ENCODE measurements at places on chromosomes 11 and 22.

GRCh38 chr11:68011051-68011943, 1.2 kb downstream of the ALDH3B1 start:
- no peaks in the 10 kb centered on the region for H3K36me3 ChIP-seq
- no peak for DNase-seq
- H3K27ac ChIP-seq, result no peak overlapping the region
- H3K4me1 ChIP-seq, result peaks cover 7% of the 10 kb centered on the region

DNA sequence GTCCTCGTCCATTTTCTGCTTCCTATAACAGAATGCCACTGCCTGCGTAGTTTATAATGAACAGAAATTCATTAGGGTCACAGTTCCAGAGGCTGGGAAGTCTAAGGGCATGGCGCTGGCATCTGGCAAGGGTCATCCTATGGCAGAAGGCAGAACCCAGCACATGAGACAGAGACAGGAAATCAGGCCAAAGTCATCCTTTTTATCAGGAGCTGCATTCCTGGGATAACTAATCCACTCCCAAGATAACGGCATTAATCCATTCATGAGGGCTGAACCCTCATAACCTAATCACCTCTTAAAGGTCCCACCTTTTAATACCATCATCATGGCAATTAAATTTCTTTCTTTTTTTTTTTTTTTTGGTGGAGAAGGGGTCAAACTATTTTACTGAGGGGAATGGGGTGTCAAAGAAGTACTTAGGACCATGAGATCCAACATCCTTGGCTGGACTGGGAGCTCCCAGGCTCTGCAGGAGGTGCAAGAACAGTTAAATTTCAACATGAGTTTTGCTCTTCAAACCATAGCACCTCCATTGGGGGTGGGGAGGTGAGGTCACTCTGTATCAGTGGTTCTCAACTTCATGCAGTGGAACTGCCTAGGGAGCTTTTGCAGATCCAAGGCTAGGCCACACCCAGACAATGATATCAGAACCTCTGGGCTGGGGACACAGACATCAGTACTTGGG, 4.4 kb downstream of the TMEM109 start:
- no peak overlapping the region for H3K4me3 ChIP-seq
- H3K4me1 ChIP-seq, result peaks cover 2% of the 10 kb centered on the region
- no peak for DNase-seq
- H3K27ac ChIP-seq, result no peak overlapping the region
- H3K27me3 ChIP-seq, result no peaks in the 10 kb centered on the region

DNA sequence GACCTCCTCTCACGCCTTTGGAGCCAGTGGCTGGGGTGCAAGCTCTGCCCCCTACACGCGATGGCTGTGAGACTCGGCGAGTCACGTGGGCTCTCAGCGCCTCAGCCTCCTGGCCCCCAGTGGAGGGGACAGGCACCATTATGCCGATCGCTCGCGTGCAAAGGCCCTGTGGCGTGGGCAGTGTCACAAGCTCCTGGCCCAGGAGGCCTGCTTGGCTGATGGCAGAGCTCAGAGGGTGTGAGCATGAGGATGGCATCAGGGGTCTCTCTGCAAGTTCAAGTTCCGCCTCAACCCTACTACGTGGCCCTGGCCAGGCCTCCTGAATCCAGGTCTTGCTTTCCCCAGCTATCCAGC, 90.8 kb upstream of the KCNQ1OT1 start:
- H3K4me1 ChIP-seq, result peaks cover 47% of the 10 kb centered on the region
- H3K4me3 ChIP-seq, result no peak overlapping the region
- no peaks in the 10 kb centered on the region for H3K36me3 ChIP-seq
- no peak for DNase-seq
- H3K27me3 ChIP-seq, result no peaks in the 10 kb centered on the region

- no peak for DNase-seq
- no peak overlapping the region for H3K4me3 ChIP-seq
- H3K27ac ChIP-seq, result no peak overlapping the region
- H3K4me1 ChIP-seq, result no peaks in the 10 kb centered on the region
- no peaks in the 10 kb centered on the region for H3K27me3 ChIP-seq
- peaks cover 51% of the 10 kb centered on the region for H3K36me3 ChIP-seq
These were observed 7.3 kb downstream of the MRPL21 start for GRCh38 chr11:68896171-68896959.

GRCh38 chr11:16989554-16989953, 24.7 kb downstream of the PLEKHA7 start:
- H3K36me3 ChIP-seq, result no peaks in the 10 kb centered on the region
- no peak for DNase-seq
- H3K27ac ChIP-seq, result no peak overlapping the region
- H3K27me3 ChIP-seq, result no peaks in the 10 kb centered on the region

DNA sequence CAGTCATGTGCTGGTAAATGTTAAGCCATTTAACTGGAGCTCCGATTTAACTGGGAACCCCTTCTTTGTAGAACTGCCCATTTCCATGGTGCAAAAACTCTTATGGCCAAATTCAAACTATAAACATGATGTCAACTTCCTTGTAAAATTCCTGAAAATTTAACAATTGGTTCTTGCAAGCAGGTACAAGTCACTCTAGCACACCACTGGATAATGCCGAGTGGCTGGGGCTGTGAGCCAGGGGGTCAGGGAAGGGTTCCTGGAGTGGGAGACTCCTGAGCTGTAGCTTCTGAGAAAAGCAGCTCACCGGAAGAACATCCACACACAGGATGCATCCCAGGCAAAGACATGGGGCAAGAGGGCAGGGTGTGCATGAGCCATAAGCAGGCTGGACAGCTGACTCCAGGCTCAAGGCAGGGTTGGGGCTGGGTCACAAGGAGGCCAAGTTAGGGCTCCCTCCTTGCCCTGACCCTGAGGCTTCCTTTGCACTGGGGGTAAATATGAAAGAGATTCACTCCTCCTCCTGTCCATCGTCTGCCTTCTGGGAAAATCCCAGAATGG, 18.2 kb downstream of the P2RY2 start:
- H3K27ac ChIP-seq, result no peak overlapping the region
- no peaks in the 10 kb centered on the region for H3K36me3 ChIP-seq
- no peaks in the 10 kb centered on the region for H3K27me3 ChIP-seq
- no peak for DNase-seq
- H3K4me1 ChIP-seq, result no peaks in the 10 kb centered on the region

- peak; percentile 20 for DNase-seq
- peak overlapping the region; percentile 94 for H3K4me3 ChIP-seq
- no peaks in the 10 kb centered on the region for H3K36me3 ChIP-seq
- H3K27me3 ChIP-seq, result no peaks in the 10 kb centered on the region
- H3K27ac ChIP-seq, result no peak overlapping the region
These were observed 682 bp downstream of the LARGE1 start for GRCh38 chr22:33919391-33920196.

DNA sequence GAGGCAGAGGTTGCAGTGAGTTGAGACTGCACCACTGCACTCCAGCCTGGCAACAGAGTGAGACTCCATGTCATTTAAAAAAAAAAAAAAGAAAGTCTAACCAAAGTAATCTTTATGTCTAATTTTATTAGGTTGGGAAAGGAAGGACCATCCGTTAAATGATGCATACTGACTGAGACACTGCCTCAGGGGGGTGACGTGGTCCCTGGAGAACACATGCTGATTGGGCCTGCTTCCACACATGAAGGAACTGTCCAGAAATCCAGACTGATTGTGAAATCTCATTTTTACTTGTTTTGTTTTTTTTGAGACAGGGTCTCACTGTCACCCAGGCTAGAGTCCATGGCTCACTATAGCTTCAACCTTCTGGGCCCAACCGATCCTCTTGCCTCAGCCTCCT, 5.5 kb downstream of the SF3A1 start:
- no peaks in the 10 kb centered on the region for H3K27me3 ChIP-seq
- no peak overlapping the region for H3K27ac ChIP-seq
- H3K4me1 ChIP-seq, result peaks cover 3% of the 10 kb centered on the region
- no peak for DNase-seq
- peaks cover 35% of the 10 kb centered on the region for H3K36me3 ChIP-seq

DNA sequence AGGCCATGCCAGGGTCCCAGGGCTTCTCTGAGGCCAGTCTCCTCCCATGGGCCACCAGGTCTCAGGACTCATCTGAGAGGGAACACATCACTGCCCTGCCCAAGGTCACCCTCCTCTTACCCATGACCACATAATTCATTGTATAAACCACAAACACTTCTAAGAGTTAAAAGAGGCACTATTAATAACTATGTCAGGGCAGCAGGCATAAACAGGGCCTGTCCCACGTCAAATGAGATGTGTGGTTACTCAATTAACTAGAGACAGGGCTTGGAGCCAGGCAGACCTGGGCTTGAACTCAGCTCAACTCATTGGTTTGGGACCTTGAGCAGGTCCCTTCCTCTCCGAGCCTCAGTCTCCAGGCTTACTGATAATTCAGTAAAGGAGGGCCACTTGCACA, 33.1 kb downstream of the ARAP1 start:
- H3K4me1 ChIP-seq, result peaks cover 50% of the 10 kb centered on the region
- DNase-seq, result peak; percentile 44
- H3K27ac ChIP-seq, result peak overlapping the region; percentile 88
- no peaks in the 10 kb centered on the region for H3K36me3 ChIP-seq
- no peak overlapping the region for H3K4me3 ChIP-seq
- no peaks in the 10 kb centered on the region for H3K27me3 ChIP-seq

- H3K4me1 ChIP-seq, result no peaks in the 10 kb centered on the region
- no peaks in the 10 kb centered on the region for H3K27me3 ChIP-seq
- no peaks in the 10 kb centered on the region for H3K36me3 ChIP-seq
- H3K27ac ChIP-seq, result no peak overlapping the region
- DNase-seq, result no peak
- H3K4me3 ChIP-seq, result no peak overlapping the region
These were observed 26.9 kb downstream of the PPFIA1 start for GRCh38 chr11:70297341-70297740.

DNA sequence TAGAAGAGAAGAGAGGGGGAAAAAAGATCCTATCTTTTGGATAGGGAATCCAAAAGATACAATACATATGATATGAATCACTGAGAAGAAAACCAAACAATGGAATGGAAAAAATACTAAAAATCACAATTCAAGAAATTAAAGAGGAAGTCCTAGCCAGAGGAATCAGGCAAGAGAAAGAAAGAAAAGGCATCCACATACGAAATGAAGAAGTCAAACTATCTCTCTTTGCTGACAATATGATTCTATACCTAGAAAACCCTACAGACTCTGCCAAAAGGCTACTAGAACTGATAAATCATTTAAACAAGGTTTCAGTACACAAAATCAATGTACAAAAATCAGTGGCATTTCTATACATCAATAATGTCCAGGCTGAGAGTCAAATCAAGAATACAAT, 91.4 kb downstream of the EFCAB6 start:
- H3K36me3 ChIP-seq, result no peaks in the 10 kb centered on the region
- H3K27ac ChIP-seq, result no peak overlapping the region
- H3K4me1 ChIP-seq, result no peaks in the 10 kb centered on the region

GRCh38 chr11:27147916-27148315, 107.3 kb downstream of the BBOX1 start:
- no peak overlapping the region for H3K4me3 ChIP-seq
- H3K4me1 ChIP-seq, result no peaks in the 10 kb centered on the region
- H3K27me3 ChIP-seq, result no peaks in the 10 kb centered on the region
- DNase-seq, result no peak

DNA sequence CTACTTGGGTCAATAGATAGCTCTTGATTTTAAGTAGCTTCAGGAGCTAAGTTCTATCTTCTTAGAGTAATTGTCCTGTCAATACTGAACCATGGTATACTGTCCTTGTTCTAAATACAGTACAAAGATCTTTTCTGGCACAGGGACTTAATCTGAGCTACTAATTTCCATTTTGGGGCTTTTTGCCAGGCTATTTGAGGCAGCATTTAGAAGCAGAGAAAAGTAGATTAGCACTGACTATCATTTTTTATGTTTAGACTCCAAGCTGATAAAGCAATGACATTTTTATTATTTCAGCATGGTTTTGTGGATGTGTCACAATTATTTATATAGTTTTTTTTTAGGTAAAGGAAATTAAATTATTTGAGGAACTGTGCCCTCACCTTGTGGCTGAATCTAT, 163.2 kb downstream of the FAT3 start:
- H3K36me3 ChIP-seq, result no peaks in the 10 kb centered on the region
- no peak overlapping the region for H3K27ac ChIP-seq
- peaks cover 5% of the 10 kb centered on the region for H3K27me3 ChIP-seq
- H3K4me1 ChIP-seq, result no peaks in the 10 kb centered on the region
- no peak for DNase-seq

GRCh38 chr22:39917197-39917643, 16.3 kb downstream of the GRAP2 start:
- H3K27ac ChIP-seq, result no peak overlapping the region
- H3K36me3 ChIP-seq, result no peaks in the 10 kb centered on the region
- H3K4me3 ChIP-seq, result no peak overlapping the region
- no peaks in the 10 kb centered on the region for H3K27me3 ChIP-seq

DNA sequence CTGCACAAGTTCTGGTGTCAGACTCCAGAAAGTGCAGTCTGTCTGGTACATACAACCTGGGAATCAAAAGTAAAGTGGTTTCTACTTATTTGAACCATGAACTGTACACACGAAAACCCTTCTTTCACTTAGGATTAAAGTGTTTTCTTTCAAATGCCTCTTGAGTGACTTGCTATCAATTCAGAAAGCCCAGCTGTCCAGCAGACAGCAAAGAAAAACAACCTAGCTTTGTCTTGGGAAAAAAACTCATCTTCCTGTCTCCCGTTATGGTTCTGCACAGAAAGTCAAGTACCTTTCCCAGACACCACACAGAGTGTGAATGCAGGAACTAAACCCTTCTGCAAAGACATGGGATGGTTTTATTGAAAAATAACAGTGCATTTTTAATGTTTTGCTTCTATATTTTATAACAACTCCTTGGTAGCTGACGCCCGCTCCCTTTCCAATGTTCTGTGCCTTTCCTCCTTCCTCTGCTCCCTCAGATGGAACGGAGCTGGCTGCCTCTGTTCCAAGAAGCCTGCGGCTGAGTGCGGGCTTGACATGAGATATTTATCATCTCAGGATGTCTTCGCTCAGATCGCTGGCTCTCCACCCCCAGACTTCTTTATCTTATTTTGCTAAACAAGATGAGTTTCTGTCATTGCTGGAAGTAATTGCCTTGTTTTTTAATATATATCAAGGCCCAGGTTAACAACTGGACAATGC, 322.3 kb upstream of the B3GAT1 start:
- H3K27ac ChIP-seq, result no peak overlapping the region
- no peaks in the 10 kb centered on the region for H3K27me3 ChIP-seq
- no peak for DNase-seq
- no peak overlapping the region for H3K4me3 ChIP-seq
- peaks cover 5% of the 10 kb centered on the region for H3K4me1 ChIP-seq
- H3K36me3 ChIP-seq, result no peaks in the 10 kb centered on the region

DNA sequence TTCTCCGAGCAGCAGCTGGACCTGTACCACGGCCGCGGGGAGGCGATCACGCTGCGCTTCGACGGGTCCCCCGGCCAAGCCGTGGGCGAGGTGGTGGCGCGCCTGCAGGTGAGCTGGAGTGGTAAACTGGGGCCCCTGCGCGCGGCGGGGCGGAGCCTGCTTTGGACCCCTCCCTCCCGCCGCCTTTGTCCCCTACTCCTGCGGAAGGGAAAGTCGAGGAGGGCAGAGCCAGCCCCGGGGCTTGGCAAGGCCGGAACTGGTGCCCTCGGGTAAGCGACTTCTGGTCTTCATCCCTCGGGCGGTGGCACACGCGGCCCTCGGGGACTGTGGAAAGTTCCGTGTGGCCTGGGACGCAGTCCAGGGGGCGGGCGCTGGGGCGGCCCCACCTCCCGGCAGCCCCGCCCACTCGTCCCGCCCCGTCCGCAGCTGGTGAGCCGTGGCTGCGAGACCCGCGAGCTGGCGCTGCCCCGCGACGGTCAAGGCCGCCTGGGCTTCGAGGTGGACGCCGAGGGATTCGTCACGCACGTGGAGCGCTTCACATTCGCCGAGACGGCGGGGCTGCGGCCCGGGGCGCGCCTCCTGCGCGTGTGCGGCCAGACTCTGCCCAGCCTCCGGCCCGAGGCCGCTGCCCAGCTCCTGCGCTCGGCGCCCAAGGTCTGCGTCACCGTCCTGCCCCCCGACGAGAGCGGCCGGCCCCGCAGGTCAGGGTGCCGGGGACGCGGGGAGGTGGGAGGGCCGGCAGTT, 9.2 kb downstream of the SIPA1 start:
- no peaks in the 10 kb centered on the region for H3K4me1 ChIP-seq
- no peaks in the 10 kb centered on the region for H3K27me3 ChIP-seq
- no peak overlapping the region for H3K27ac ChIP-seq
